ENCODE measurements at places on chromosomes 1 and 21. TPM values are rescaled to one million over a fixed set of nuclear protein-coding genes. Genes with fewer than 3 reads are reported as not detected.

Gene CRP
- not detected for total RNA-seq

DNA sequence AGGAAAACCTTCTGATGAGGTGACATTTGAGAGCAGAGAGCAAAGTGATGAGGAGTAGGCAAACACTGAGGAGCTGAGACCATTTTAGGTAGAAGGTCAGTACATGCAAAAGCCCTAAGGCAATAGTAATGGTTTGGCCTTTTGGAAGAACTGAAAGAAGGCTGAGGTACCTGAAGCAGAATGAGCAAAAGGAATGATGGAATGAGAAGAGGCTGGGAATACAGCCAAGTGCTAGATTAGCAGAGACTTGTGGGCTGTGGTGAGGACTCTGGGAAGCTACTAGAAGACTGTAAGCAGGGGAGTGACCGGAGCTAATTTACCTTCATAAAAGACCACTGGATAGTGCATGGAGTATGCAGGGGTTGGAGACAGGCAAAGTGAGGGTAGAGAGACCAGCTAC lies 77.9 kb downstream of the GFI1 start:
- H3K27ac ChIP-seq = no peak overlapping the region
- DNase-seq = no peak
- H3K4me1 ChIP-seq = no peaks in the 10 kb centered on the region
- no peaks in the 10 kb centered on the region for H3K27me3 ChIP-seq
- no peaks in the 10 kb centered on the region for H3K36me3 ChIP-seq

Gene OPRD1
- 2.2 TPM for total RNA-seq

Gene AMY1A
- not detected for total RNA-seq

Gene CLCNKA
- 0.25 TPM for total RNA-seq

DNA sequence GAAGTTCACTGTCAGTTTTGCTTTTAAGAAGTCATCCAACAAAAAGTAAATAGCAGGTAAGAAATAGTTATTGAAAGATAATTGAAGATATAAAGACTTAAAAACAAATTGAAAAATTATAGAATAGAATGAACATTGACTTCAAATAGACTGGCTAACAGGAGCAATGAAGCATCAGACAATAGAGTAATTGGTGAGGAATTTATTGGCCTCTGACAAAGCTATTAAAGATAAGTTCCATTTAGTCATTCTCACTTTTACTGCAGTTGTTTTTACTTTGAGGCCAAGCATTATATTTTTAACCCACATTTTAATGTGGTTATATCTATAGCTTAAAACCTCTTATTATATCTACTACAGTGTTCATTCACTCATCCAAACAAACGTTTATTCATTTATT lies 228.8 kb upstream of the ADGRL2 start:
- H3K4me3 ChIP-seq = no peak overlapping the region
- no peaks in the 10 kb centered on the region for H3K36me3 ChIP-seq
- no peak overlapping the region for H3K27ac ChIP-seq

GRCh38 chr1:6591222-6591621 lies 11.4 kb downstream of the ZBTB48 start:
- H3K4me1 ChIP-seq = peaks cover 75% of the 10 kb centered on the region
- no peaks in the 10 kb centered on the region for H3K27me3 ChIP-seq
- H3K4me3 ChIP-seq = no peak overlapping the region
- no peak overlapping the region for H3K27ac ChIP-seq
- no peak for DNase-seq

DNA sequence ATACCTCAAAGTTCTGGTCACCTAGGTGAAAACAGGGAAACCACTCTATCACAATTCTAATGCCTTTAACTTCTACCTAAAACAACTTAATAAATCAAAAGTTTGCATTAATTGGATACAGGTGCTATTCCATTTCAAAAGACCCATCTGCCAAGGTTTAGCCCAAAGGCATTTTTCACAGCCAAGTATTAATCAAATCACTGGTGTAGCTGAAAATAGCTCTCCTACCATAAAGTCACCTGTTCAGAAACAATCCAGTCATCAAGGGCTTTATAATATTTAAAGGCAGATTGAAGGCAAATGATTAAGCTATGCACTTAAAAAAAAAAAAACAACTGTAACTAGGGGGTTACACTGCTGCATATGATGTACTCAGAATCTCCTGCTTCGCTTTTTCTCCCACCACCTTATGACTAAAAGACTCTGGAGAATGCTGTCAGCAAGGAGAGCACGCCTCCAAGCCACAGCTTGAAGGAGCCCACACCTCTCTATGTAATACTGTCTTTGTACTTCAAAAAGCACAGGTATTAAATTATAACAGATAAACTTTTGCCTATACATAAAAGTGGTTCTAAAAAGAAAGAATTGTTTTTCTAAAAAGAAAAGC lies 20.5 kb downstream of the KIAA0319L start:
- H3K27ac ChIP-seq = no peak overlapping the region
- H3K4me3 ChIP-seq = no peak overlapping the region

DNA sequence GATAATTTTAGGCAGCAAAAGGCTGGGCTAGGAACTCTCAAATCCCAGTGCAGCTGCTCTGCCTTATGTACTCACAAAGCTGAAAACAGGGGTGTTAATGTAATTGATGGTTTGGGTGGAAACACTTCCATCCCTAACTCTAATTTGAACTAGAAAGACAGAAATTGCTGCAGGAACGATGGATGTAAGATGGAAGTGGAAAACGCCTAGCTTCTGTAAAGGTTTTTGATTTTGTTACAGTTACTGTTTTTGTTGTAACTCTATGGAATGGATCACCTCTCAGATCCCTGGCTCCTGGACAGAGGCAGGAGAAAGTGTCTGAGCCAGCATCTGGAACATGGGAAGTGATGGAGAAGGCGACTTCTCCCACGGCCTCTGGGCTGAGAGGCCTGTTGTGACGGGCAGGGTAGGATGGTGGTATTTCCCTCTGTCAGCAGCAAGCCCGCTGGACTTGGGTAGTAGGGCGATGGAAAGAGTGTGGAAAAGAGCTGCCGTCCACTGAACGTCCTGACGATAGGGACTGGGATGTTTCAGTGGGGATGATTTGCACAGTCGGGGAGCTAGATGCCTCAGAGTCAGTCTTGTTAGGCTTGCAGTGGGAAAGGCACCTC lies 1.6 kb downstream of the TRAF5 start:
- H3K27ac ChIP-seq = peak overlapping the region; percentile 89
- H3K27me3 ChIP-seq = no peaks in the 10 kb centered on the region
- peaks cover 53% of the 10 kb centered on the region for H3K4me1 ChIP-seq
- H3K4me3 ChIP-seq = peak overlapping the region; percentile 80
- DNase-seq = no peak
- H3K36me3 ChIP-seq = no peaks in the 10 kb centered on the region

- H3K27me3 ChIP-seq = no peaks in the 10 kb centered on the region
- H3K4me1 ChIP-seq = peaks cover 13% of the 10 kb centered on the region
- no peak overlapping the region for H3K4me3 ChIP-seq
- no peaks in the 10 kb centered on the region for H3K36me3 ChIP-seq
Observed at GRCh38 chr1:17503146-17503545, 36.4 kb upstream of the ARHGEF10L start.

- H3K27me3 ChIP-seq = no peaks in the 10 kb centered on the region
- DNase-seq = no peak
- H3K27ac ChIP-seq = no peak overlapping the region
- H3K4me3 ChIP-seq = no peak overlapping the region
- H3K4me1 ChIP-seq = no peaks in the 10 kb centered on the region
Observed at GRCh38 chr1:198575292-198575691, 34.8 kb upstream of the ATP6V1G3 start.

- no peaks in the 10 kb centered on the region for H3K27me3 ChIP-seq
- H3K4me1 ChIP-seq = no peaks in the 10 kb centered on the region
- H3K4me3 ChIP-seq = no peak overlapping the region
- peaks cover 80% of the 10 kb centered on the region for H3K36me3 ChIP-seq
- H3K27ac ChIP-seq = no peak overlapping the region
Observed at GRCh38 chr1:28565726-28566125, 12.8 kb downstream of the TRNAU1AP start.

GRCh38 chr1:214389734-214390133 lies 108.8 kb downstream of the SMYD2 start:
- H3K4me3 ChIP-seq = no peak overlapping the region
- H3K27me3 ChIP-seq = no peaks in the 10 kb centered on the region
- no peak overlapping the region for H3K27ac ChIP-seq
- H3K4me1 ChIP-seq = no peaks in the 10 kb centered on the region

DNA sequence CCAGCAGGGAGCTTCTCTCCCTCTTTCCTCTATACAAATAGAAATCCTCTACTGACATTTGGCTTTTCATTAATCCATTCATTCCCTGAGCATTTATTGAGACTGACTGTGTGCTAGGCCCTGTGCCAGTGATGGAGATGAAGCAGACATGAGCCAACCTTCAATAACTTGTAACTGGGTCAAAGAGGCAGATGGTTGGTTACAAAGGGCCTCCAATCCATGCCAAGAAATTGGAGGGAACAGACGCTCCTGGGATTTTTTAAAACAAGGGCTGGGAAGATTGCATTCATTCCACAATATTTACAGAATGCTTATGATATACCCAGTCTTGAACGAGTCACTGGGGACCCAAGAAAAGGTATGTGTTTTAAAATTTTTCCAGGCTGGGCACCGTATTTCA lies 6.2 kb downstream of the HPCAL4 start:
- no peak overlapping the region for H3K4me3 ChIP-seq
- H3K27ac ChIP-seq = no peak overlapping the region
- H3K27me3 ChIP-seq = no peaks in the 10 kb centered on the region
- DNase-seq = no peak
- peaks cover 6% of the 10 kb centered on the region for H3K4me1 ChIP-seq
- H3K36me3 ChIP-seq = no peaks in the 10 kb centered on the region

- no peaks in the 10 kb centered on the region for H3K36me3 ChIP-seq
- DNase-seq = no peak
- H3K27ac ChIP-seq = peak overlapping the region; percentile 36
- no peaks in the 10 kb centered on the region for H3K4me1 ChIP-seq
- no peaks in the 10 kb centered on the region for H3K27me3 ChIP-seq
- no peak overlapping the region for H3K4me3 ChIP-seq
Observed at GRCh38 chr1:226589008-226589733, 40.6 kb downstream of the STUM start.

GRCh38 chr1:201602413-201603265 lies 63.7 kb downstream of the NAV1 start:
- H3K4me3 ChIP-seq = no peak overlapping the region
- no peak overlapping the region for H3K27ac ChIP-seq
- no peaks in the 10 kb centered on the region for H3K36me3 ChIP-seq
- peaks cover 30% of the 10 kb centered on the region for H3K4me1 ChIP-seq
- DNase-seq = no peak
- no peaks in the 10 kb centered on the region for H3K27me3 ChIP-seq

- no peaks in the 10 kb centered on the region for H3K36me3 ChIP-seq
- H3K4me1 ChIP-seq = no peaks in the 10 kb centered on the region
- no peak overlapping the region for H3K4me3 ChIP-seq
- DNase-seq = no peak
- no peaks in the 10 kb centered on the region for H3K27me3 ChIP-seq
- H3K27ac ChIP-seq = no peak overlapping the region
Observed at GRCh38 chr1:169594391-169594790, 8.1 kb upstream of the F5 start.

DNA sequence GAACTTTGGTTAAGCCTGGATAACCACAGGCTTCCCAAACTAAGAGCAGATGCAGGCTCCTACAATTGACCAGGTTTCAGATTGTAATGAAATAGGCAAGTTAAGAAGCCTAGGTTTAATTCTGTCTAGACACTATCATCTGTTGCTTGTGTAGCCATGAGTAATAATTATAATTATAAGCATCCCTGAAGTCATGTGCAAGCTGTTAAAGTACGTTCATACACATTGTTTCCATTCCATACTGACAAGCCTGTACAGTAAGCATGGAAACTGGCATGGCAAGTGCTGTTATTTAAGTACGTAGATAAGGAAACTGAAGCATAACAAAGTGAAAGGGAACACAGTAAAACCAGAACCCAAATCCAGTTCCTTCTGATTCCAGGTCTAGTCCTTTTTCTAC lies 557.2 kb upstream of the BEND5 start:
- no peak for DNase-seq
- H3K36me3 ChIP-seq = no peaks in the 10 kb centered on the region
- no peaks in the 10 kb centered on the region for H3K27me3 ChIP-seq
- no peak overlapping the region for H3K27ac ChIP-seq

Gene AVPR1B
- total RNA-seq = not detected

Gene ZNF593OS
- total RNA-seq = not detected

Gene PRAMEF15
- not detected for total RNA-seq

GRCh38 chr1:27864264-27864895 lies 8.0 kb upstream of the THEMIS2 start:
- no peaks in the 10 kb centered on the region for H3K27me3 ChIP-seq
- H3K36me3 ChIP-seq = no peaks in the 10 kb centered on the region
- H3K4me3 ChIP-seq = no peak overlapping the region
- H3K27ac ChIP-seq = no peak overlapping the region
- no peak for DNase-seq

DNA sequence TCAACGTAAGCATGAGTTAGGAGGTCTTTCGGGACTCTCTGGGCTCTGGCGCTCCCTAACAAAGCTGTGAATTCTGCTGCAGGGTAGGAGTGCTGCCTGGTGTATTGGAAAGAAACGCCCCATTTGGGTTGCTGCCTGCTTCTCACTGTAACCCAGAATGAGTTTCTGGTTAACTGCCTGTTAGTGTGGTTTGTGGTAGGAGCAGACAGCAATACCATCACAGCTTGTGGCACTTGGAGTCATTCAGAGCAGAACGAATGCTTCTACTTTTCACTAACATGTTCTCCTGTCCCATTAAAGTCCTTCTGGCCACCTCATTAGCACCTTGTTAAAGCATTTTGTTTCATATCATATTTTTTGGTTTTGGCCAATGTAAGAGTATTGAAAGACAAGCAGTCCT lies 18.1 kb downstream of the MAP3K7CL start:
- H3K4me1 ChIP-seq = peaks cover 59% of the 10 kb centered on the region
- H3K4me3 ChIP-seq = no peak overlapping the region
- H3K27me3 ChIP-seq = no peaks in the 10 kb centered on the region
- H3K27ac ChIP-seq = no peak overlapping the region
- DNase-seq = no peak

Gene CRNN
- 349 TPM for total RNA-seq

GRCh38 chr1:43769350-43769908 lies 62.1 kb downstream of the ST3GAL3 start:
- no peak for DNase-seq
- H3K27ac ChIP-seq = no peak overlapping the region
- H3K27me3 ChIP-seq = no peaks in the 10 kb centered on the region
- H3K36me3 ChIP-seq = no peaks in the 10 kb centered on the region

GRCh38 chr1:93631626-93632365 lies 49.8 kb downstream of the BCAR3 start:
- H3K4me1 ChIP-seq = no peaks in the 10 kb centered on the region
- no peak overlapping the region for H3K4me3 ChIP-seq
- no peaks in the 10 kb centered on the region for H3K27me3 ChIP-seq
- no peak overlapping the region for H3K27ac ChIP-seq
- no peak for DNase-seq
- H3K36me3 ChIP-seq = no peaks in the 10 kb centered on the region

DNA sequence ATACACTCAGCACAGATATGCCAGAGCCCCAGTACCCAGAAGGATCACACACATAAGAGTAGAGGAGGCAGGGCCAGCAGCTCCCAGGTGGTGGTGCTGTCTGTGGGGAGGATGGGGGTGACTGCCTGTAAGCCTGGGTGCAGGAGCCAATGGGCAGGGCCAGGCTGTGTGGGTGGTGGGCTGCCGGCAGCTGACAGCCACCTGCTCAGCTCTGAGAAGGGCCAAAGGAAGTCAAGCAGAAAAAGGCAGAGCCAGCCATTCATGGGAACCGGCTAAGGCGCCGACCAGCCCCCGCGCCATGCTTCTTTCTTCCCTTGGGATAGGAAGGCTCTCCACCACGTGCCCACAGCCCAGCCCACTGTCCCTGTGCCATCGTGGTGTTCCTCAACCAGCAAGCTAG lies 14.1 kb downstream of the PIK3C2B start:
- no peak overlapping the region for H3K4me3 ChIP-seq
- no peaks in the 10 kb centered on the region for H3K27me3 ChIP-seq
- no peak for DNase-seq
- H3K36me3 ChIP-seq = no peaks in the 10 kb centered on the region
- H3K4me1 ChIP-seq = peaks cover 82% of the 10 kb centered on the region
- no peak overlapping the region for H3K27ac ChIP-seq
